ENCODE measurements at places on chromosomes 3 and 15.

- no peak for DNase-seq
- no peak overlapping the region for H3K27ac ChIP-seq
- no peaks in the 10 kb centered on the region for H3K36me3 ChIP-seq
- no peaks in the 10 kb centered on the region for H3K4me1 ChIP-seq
- H3K4me3 ChIP-seq, result no peak overlapping the region
Observed at GRCh38 chr3:34955680-34956079, 683.6 kb upstream of the ARPP21 start.

- no peak overlapping the region for H3K27ac ChIP-seq
- H3K27me3 ChIP-seq, result no peaks in the 10 kb centered on the region
- no peaks in the 10 kb centered on the region for H3K36me3 ChIP-seq
- H3K4me1 ChIP-seq, result no peaks in the 10 kb centered on the region
- no peak overlapping the region for H3K4me3 ChIP-seq
- DNase-seq, result no peak
Observed at GRCh38 chr3:181410870-181411269, 300.9 kb upstream of the SOX2 start.

- peaks cover 2% of the 10 kb centered on the region for H3K27me3 ChIP-seq
- no peaks in the 10 kb centered on the region for H3K4me1 ChIP-seq
- H3K36me3 ChIP-seq, result no peaks in the 10 kb centered on the region
- DNase-seq, result no peak
- no peak overlapping the region for H3K4me3 ChIP-seq
Observed at GRCh38 chr3:189797103-189797750, 166.0 kb downstream of the TP63 start.

GRCh38 chr15:65389226-65389625 lies 11.4 kb upstream of the IGDCC3 start:
- peaks cover 9% of the 10 kb centered on the region for H3K4me1 ChIP-seq
- H3K4me3 ChIP-seq, result no peak overlapping the region

DNA sequence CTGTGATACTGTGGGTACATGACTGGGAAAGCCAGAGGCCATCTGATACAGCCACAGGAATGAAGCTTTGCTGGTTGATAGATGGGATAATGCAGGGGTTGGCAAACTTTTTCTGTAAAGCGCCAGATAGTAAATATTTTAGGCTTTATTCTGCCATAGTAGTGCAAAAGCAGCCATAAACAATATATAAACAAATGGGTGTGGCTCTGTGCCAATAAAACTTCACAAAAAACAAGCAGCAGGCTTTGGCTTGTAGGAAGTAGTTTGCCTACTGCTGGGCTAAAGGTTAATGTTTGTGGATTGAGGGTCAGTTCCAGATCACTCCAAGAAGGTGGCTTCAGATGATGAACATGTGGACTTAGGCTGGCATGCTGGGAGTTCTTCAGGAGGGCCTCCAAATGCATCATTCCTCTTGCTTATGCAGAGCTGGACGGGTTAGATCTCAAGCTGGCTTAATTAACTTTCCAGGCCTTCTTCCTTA lies 305.7 kb downstream of the RPLP1 start:
- H3K27ac ChIP-seq, result peak overlapping the region; percentile 88
- H3K36me3 ChIP-seq, result peaks cover 44% of the 10 kb centered on the region
- H3K4me3 ChIP-seq, result no peak overlapping the region
- peaks cover 82% of the 10 kb centered on the region for H3K4me1 ChIP-seq
- DNase-seq, result no peak
